AG09319 (cell line): ENCODE measurements at places on chromosomes 5 and 9.

GRCh38 chr9:95082401-95083084, 235.0 kb downstream of the FANCC start:
- no peak for DNase-seq

GRCh38 chr9:4828761-4829160, 36.0 kb downstream of the RCL1 start:
- no peak for DNase-seq

DNA sequence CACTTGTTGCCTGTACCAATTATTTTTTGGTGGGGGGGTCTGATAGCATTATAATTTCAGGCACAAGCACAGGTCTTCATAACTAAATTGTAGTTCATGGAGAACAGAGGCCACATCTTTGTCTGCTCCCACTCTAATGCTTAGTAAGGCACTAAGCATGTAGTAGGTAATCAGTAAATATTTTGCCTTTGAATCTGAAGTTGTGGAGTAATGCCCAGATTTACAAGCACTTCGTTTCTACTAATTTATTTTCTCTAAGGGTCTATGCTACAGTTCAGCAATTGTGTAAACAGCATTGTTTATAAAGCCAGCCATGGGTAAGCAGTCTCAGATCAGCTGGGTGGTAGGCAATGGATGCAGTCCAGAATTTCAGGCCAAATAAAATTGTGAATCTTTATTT, 78.6 kb downstream of the GRIA1 start:
- no peak for DNase-seq

- peak; percentile 36 for DNase-seq
These were observed 43.0 kb downstream of the STRBP start for GRCh38 chr9:123225374-123225813.

DNA sequence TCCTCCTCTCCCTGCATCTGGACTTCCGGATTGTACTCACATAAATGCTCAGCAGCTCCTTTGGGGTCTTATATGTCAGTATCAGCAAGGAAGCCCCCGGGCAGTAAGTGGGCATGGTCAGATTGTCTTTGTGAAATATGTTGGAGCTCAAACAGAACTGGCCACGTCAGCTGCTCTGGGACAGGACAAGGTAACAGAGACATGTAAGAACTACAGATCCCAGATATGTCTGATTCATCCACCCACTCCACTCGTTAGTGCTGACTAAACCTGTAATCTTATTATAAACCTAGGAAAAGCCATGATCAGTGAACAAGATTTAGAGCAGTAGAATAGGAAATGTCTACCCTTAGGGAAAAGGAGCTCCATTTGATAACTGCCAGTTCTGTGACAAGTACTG, 561.8 kb downstream of the CETN3 start:
- DNase-seq, result no peak

- DNase-seq, result no peak
These were observed 96.0 kb upstream of the PHF24 start for GRCh38 chr9:34862043-34862442.

DNA sequence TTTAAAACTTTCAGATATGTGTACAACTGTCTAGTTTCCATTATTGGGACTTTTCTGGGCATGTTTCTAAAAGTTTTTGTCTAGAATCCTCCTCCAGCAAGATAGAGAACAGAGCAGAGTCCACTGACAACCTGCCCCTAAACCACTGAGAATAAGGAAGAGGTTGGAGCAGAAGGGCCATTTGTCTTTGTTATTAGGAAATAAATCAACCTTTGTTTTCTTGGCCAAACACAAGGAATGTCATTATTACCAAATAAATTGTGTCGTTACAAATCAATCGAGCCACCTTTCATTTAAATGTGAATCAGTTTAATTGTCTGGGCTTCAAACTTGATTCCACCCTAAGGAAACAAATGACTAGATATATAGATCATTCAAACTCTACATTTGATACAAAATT, 81.4 kb downstream of the GAS1 start:
- no peak for DNase-seq

DNA sequence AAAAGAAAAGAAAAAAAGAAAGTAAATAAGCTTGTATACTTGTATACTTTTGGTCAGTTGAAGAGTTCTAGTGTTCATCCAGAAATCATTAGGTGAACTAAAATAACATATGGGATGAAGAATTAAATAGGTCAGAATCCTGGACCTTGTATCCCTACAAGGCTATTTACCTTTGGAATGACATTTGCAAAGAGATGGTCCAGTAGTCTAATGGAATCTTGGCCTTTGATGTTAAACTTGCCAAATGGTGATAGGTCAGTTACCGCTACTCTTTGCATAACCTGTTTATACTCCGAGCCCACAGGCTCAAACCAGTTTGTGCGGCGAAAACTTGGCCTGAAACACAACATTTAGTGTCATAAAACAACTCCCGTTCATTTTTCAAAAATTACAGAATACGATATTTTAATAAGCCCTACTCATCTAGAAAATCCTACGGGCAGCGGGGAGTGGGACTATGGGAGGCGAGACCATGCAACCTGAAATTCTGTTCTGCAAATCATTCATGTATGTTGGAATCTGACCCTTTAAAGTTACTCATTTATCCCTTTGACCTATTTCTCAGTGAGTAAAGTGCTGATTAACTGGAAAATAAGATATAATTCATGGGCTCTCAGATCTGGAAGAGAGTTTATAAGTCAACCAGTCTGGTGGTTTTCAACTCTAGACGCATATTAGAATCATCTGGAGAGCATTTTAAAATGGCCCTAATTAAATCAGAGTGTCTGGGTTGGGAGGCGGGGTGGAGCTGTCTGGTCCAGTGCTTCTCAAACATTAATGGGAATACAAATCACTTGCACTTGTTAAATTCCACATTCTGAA, 38.6 kb downstream of the DMGDH start:
- no peak for DNase-seq
